Stimulated activated CD4-positive, alpha-beta T cell treated with anti-CD3 and anti-CD28 coated beads, TNF-alpha, amount 100 ng/mL, for 1 hour (primary cell): ENCODE measurements at places on chromosomes 12 and 14.

DNA sequence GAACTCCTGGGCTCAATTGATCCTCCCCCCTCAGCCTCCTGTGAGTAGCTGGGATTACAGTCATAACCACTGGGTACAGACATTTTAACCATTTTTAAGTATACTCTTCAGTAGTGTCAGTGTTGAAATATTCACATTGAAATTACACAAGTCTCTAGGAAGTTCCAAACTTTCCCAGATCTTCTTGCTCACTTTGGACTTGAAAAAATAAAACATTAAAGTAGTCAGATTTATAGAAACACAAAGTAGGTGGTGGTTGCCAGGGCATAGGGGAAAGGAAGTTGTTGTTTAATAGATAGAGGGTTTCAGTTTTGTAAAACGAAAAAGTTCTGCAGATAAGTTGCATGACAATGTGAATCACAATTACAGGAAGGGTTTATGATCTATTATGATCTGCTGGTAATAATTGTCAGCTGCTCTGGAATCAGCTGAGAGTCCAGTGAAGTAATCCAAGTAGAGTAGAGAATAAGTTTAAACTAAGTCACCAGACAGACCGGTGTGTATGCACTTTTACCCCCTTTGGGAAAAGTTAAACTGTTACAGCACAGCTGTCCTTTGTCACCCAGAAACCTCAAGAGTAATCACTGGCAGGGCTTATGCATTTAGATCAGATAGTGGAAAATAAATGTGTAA, 27.4 kb downstream of the PCNX1 start:
- DNase-seq, result no peak

DNA sequence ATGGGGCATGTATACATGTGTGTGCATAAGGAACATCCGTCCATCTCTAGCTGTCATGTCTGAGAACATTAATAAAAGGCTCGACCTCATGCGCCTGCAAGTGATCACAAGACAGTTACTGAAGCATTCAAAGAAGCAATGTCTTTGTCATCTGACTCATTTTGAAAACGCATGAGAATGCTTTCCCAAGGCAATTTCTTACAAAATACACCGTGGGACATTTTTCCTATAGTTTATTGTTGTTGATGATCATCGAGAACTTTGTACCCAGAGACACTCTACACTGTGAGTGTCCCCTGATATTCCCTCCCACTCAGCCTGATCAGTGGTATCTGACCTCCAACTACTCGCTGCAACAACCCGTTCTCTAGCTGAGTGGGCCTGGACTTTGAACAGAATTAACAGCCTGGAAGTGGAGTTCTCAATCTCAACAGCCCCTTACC, 68.1 kb downstream of the ETV6 start:
- no peak for DNase-seq

GRCh38 chr12:100864366-100864765, 69.8 kb downstream of the ANO4 start:
- DNase-seq, result no peak

- DNase-seq, result no peak
These were observed 3.2 kb downstream of the LAG3 start for GRCh38 chr12:6775185-6776174.

- no peak for DNase-seq
These were observed 24.3 kb upstream of the EMP1 start for GRCh38 chr12:13171921-13172859.

DNA sequence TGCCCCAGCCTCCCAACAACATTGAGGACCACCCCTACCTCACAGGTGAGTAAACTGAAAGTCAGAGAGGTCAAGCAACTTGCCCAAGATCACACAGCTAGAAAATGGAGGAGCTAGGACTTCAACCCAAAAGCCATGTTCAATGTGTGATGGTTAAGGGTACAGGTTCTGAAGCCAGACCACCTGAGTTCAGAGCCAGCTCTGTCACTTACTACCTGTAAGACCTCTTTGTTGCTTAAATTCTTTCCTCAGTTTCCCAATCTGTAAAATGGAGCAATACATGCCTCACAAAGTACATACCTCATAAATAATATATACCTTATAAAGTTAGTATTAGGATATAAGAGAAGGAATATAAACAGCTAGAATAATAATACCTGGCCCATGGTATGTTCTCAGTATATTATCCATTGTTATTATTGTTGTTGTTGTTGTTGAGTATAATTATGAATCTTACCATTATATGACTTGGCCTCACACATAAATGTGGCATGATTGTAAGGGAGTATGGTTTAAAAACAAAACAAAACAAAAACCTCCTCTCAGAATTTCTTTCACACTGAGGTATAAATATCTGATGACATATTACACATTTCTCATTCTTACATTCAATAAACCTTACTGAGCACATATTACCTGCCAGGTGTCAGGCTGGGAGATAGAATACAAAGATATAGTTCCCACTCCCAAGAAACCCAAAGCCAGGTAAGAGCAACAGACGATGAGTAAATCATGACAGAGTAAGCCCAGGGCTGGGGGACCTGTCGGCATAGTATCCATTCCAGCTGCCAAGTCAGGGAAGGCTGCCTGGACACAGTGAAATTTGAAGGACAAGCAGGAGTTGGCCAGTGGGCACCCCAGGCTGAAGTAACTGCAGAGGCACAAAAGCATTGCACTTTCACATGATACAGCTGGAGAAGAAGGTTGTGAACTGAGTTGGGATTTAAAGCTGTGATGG, 19.6 kb downstream of the CMKLR1 start:
- DNase-seq, result no peak

DNA sequence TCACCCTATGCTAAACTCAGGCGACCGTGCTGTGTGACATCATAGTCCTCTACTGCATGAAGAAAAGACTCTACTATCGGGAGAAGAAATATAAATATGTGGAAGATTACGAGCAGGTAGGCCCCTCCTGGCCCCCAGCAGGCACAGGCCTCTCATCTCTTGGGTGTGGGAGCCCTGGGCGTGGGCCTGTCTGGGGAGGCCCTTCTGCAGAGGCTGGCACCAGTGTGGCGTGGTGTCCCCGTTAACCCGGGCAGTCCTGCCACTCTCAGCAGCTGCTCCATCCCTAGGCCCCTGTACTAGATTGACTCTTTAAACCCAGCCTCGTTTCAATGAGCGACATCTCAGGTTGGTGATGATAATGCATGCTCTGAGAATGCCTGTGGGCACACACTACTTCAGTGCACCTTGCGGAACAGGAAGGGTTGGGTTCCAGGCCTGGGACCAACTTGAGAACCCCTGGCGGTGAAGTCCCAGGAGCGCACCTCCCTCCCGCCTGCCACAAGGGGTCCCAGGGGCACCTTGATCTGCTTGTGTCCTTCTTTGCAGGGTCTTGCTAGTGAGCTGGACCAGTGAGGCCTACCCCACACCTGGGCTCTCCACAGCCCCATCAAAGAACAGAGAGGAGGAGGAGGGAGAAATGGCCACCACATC, 23.2 kb downstream of the P2RX4 start:
- no peak for DNase-seq

DNA sequence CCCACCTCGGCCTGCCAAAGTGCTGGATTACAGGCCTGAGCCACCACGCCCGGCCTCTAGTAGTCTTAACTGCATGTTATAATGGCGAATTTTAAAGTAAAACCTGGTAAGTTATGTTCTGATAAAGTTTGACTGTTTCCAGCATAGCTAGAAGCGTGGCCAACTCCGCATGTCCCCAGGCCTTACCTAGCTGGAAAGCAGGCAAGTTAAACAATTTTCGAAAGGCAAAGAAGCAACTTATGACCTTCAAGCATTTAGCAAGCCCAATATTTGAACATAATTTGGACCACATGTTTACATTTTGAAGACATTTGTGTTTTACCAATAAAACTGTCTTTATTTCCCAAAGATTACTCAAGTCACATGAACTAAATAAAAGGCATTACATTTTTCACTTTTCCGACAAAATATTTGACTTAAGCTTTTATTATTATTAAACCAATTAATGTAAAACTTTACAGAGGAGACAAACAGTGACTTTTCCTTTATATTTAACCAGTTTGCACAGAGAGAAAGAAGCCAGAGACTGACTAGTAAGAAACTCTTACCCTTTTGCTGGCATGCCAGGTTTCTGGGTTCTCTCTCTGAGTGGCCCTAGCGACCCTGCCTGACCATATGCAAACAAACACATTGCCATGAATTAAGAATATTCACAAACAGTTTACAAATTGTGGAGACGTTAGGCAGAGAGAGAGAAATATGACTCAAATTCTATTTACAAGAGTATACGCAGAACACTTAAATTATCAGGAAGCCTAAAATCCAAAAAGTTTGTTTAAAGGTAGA, 106.3 kb downstream of the RIN3 start:
- no peak for DNase-seq

GRCh38 chr12:11880381-11880780, 190.4 kb upstream of the BCL2L14 start:
- DNase-seq, result no peak

- no peak for DNase-seq
These were observed 290.7 kb downstream of the NPAS3 start for GRCh38 chr14:33229269-33229929.

GRCh38 chr12:82880442-82880901, 193.8 kb downstream of the TMTC2 start:
- DNase-seq, result no peak

GRCh38 chr12:52277486-52278245, 3.2 kb downstream of the KRT86 start:
- no peak for DNase-seq

DNA sequence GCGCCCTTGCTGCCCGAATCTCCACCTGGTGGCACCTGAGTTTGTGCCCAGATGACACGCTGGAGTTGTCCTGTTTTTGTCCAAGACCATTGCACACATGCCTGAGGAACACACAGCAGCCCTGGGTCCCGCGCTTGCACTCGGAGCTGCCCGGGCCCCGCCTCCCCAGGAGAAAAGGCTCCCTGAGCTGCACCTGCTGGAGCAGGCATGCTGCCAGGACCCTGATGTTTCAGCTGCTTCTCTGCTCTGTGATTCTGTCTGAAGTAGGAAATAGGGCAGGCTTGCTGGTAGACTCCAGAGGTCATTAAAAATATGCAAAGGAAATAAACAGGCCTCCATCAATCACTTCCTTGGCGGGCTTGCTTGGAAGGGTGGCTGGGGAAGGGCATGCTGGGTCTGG, 271.6 kb downstream of the CACNA1C start:
- no peak for DNase-seq

- no peak for DNase-seq
These were observed 29.3 kb downstream of the ZCRB1 start for GRCh38 chr12:42296503-42297109.

- DNase-seq, result no peak
These were observed 86.5 kb downstream of the LRIG3 start for GRCh38 chr12:58833853-58834252.

DNA sequence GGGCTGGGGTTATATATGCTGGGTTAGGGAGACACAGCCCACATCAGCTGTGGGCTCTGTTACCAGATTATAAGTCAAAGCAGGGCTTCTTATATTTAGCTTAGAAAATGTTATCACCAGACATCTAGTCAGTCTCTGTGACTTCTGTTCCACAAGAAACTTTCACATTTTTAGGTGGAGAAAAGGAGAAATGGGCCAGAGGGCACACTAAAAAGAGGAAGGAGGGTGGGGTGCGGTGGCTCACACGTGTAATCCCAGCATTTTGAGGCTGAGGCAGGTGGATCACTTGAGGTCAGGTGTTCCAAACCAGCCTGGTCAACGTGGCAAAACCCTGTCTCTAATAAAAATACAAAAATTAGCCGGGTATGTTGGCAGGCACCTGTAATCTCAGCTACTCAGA, 28.0 kb upstream of the SLC38A1 start:
- DNase-seq, result no peak

DNA sequence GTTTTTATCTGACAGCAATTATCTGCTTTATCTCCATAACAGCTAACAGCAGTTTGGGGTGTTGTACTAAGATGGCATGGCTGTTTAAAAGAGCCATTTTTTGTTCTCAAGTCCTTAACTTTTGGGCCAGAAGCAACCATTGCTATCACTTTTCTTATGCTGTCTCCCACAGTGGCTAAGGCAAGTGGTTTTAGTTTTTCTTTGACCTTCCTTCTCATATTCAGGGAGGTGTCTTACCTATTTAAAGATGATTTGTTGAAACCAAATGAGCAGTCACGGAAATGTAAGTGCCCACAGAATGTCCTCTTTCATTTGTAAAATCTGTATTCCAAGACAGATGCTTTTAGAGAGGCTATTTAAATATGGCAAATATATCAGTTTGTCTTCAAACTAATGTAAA, 96.8 kb upstream of the USP15 start:
- no peak for DNase-seq

- DNase-seq, result no peak
These were observed 98.6 kb downstream of the IRF2BPL start for GRCh38 chr14:76929927-76930326.

DNA sequence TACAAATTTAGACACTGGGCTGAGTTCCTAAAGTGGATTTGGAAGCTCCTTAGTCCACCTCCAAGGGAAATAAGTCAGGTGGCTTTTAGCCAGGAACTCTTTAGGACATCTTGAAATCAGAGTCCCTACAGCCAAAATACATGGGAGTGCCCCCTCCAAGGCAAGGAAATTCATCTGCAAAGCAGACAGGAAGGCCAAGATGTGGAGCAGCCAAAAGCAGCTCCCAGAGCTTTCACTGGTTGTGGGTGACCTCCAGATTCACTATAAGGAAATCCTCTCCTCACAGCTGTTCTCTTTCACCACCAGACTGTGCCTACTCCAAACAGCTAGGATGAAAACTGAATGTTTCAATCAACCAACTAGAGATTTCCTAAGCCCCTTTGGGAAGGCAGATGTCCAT, 6.6 kb downstream of the TTC9 start:
- DNase-seq, result no peak

DNA sequence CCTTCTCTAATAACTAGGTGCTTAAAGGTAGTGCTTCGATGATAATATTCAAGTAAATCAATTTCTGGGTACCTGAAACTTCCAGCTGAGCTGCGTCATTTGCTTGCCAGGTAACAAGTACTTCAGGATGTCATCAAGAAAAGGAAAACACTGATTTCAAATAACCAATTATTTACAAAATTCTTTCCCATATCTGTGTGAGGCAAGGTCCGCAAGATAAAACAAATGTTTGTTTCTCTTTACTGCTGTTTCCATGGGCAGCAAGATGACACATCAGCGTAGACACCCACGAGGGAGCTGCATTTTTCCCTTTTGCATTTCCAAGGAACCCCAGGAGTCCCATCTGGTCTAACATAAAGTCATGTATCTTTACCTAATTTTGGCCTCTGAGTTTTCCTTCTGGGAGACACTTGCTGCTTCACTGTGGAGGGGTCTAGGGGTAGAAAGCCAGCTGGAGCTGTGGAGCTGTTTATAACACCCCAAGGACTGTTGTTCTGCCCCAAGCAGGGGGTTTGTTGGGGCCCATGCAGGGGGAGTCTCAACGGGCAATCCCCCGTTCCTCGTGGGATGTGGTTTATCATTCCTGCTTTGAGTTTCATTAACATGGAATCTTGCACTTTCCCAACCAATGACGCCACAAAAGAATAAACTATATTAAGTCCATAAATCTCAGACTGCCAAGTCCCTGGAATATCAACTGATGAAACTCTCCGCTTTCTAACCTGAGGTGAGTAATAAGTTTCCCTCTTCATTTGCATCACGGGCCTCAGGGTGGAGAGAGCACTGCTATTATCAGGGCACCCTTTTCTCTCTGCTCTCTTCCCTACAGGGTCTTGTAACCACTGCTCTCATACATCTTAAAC, 112.8 kb upstream of the PELI2 start:
- no peak for DNase-seq

- DNase-seq, result no peak
These were observed 366.3 kb upstream of the GARIN6 start for GRCh38 chr12:99281277-99281676.
